ENCODE measurements at places on chromosomes 1 and 21. TPM values are rescaled to one million over a fixed set of nuclear protein-coding genes. Genes with fewer than 3 reads are reported as not detected.

Gene MYOG
- 4.4 TPM for total RNA-seq

Gene IRF6
- total RNA-seq, result 118 TPM

Gene NBPF10
- total RNA-seq, result 1.2 TPM

Gene RBM11
- 4.1 TPM for total RNA-seq
